ENCODE measurements at places on chromosomes 11 and 22.

DNA sequence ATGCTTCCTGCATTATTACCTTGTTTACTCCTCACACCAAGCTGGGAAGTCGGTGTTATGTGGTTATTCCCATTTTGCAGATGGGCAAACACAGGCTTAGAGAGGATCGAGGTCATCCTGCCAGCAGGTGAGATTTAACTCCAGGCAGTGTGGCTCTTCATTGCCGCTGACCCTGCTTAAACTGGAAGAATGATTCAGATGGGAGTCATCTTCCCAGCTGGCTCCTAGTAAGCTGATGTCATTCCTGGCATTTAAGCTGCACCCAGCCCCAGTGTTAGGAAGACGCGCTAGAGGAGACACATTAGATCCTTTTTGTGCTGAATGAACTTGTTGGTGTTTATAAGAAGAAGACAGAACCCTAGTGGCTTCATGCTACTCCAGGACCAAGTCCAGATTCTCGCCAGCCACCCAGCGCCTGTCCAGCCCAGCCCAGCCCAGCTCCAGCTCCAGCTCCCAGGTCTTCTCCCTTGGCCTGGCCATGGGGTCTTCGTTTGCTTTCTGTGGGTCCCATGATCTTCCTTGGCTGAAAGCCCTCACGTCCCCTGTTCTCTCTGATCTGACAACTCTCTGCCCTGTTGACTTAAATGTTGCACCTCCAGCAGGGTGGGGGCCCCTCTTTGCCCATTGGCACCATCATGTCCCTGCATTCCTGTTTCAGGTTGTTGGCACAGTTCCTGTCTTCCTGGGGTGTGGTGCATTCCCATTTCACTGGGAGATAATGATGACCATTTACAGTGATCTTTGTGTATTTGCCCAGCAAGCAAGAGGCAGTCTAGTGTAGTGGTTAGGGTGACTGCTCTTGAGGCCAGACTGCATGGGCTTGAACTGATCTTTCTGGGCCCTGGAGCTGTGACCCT is 13.6 kb downstream of the PARVB start:
- DNase-seq = no peak

- peak; percentile 74 for DNase-seq
These were observed 3.8 kb downstream of the SMTN start for GRCh38 chr22:31084811-31085492.

DNA sequence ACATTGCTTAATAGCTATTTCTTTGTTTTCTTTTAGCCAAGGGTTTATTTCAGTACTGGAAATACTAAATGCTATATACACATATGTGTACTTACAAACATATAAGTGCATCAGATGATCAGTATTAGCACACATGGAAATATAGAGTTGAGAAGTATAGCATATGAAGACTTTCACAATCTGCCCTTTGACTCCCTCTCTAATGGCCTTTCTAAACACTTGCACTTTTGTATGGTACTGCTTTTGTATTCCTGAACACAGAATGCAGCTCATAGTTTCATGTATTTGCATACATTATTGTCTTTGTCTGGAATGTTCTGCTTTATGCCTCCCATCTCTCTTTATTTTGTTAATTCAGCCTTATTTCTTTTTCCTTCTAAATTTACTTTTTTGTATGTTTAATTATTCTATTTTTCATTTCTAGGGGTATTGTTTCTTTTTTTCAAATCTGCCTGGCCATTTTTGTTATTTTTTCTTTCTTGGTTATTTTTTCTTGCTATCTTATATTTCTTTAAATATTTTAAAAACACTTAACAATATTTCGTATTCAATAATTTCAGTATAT is 28.8 kb downstream of the ACER3 start:
- no peak for DNase-seq

DNA sequence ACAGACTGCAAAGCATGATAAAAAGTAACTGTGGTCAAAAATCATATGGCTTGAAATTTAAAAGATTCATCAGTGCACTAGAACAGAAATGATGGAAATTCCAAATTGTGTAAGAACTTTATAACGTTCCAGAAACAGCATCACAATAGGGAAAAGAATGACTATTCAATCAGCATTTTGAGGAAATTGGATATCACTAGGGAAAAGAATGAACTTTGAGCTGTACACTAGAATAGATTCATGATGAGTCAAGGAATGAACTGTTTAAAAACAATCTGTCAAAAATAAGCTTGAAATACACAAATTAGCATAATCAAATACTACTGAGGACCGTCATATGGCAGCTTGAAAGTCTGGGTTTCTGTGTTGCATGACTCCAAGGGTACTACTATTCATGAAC is 20.5 kb upstream of the HEPHL1 start:
- DNase-seq = no peak

GRCh38 chr11:30586251-30587144 is at the start of gene MPPED2:
TSS of gene MPPED2 (minus strand) at chr11:30586353. CDS start at chr11:30580373, 5,980 bp downstream.
- peak; percentile 62 for DNase-seq

- DNase-seq = no peak
These were observed 3.6 kb downstream of the IZUMO1R start for GRCh38 chr11:94308024-94308423.

DNA sequence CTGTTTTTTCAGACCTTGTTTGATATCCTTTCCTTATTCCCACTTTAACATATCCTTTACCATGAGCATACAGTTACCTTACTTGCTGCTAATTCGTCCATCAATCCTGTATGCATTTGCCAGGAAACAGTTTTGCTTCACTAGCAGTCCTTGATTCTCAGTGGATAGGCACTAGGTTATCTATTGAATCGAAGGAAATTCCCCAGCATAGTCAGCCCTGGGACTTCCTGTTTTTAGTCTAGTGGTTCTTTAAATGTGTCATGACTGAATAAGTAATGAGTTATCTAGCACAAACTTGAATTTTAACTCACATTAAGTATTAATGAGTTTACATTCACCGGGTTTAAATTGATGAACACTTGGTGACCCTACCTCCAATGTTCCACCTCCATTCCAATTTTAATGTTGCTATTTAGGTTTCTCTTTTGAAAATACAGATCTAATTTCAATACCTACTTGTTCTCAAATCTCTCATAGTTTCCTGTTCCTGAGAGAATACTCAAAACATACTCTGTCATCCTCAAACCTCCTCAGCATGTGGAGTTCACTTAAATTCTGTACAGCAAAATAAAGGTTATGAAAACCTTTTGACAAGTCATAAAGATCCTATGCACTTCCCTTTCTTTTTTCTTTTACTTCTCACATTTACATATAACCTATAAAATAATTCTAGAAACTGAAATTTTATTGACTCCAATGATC is 1375.1 kb upstream of the TENM4 start:
- no peak for DNase-seq

DNA sequence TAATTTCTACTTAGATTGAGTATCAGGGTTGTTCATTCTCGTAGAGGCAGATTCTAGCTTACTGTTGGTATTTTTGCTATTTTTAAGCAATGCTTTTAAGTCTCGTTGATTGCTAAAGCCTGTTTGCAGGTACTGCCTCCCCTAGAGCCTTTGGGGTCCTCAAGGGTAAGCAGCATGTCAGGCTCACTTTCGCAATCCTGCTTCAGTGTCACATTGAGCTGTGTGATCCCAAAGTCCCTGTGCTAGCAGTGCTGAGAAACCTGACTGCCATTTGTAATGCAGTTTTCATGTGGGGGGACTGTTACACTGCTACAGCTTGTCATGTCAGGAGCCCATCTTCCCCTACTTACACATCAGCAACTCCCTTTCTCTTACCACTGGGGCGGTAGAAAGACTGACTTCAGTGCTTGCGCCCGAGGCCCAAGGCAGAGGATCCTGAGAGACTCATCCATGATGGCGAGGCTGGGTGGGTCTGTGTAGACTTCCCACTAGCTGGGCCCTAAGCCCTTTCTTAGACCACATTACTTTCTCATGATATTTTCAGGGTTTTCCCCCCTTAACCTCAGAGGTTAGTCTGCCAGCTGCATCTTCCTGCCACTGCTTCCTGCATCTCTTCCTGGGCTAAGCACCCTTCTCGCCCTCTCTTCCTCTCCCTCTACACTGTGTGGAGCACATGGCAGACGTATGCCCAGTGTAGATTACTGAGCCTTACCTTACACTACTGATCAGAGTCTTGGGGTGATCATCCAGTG is 40.8 kb upstream of the ST14 start:
- DNase-seq = no peak

DNA sequence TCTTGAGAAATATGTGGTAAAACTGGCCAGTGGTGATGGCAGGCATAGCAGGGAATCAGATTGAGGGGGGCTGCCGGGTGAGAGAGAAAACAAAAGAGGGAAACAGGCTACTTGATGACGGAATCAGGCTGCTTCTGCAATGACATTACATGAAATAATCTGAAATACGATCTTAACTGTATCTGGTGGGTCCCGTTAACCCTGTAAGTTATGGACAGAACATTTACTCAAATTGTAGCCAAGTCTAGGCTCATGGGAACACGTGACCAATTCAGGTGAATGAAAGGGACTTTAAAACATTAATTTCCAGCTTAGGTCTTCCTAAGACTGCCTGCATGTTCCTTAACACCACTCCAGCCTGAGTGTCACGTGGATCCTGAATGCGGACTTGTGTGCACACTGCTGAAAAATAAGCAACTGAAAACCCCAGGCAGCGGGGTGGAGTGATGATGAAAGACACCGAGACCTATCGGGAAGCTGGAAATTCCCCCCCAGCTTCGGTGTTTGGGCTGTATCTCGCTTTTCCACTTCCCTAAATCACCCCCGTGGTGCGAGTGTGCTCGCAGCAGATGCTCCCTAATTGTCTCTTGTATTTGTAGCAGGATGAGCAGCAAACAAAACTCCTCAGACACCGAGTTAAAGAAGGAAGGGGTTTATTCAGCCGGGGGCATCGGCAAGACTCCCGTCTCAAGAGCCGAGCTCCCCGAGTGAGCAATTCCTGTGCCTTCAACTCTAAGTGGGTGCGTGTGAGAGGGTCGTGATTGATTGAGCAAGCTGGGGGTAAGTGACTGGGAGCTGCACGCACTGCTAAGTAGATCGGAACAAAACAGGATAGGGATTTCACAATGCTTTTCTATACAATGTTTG is 145.0 kb upstream of the GRK3 start:
- no peak for DNase-seq

DNA sequence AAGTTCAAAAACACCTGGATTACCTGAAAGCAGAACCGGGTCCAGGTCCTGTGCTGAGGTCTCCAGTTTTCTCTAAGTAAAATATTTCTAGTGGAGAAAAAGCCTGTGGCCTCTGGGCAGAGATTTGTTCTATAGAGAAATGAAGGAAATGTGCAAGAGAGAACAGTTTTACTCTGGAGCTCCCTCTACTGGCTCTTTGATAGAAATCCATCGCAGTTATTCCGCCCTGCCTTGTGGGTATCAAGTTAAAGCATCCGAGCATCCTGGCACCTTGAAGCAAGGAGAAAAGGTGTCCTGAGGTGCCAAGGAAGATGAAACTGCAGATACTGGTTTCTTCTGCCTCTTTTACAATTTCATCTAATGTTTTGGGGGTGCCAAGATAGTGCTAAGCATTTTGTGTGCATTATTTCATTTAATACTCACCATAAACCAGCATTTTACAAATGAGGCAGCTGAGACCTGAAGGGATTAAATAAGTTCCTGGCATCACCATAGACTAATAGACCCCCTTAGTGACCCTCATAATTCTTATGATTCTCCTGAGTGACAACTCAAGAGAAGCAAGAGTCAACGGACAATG is 113.1 kb upstream of the HSD17B12 start:
- no peak for DNase-seq

DNA sequence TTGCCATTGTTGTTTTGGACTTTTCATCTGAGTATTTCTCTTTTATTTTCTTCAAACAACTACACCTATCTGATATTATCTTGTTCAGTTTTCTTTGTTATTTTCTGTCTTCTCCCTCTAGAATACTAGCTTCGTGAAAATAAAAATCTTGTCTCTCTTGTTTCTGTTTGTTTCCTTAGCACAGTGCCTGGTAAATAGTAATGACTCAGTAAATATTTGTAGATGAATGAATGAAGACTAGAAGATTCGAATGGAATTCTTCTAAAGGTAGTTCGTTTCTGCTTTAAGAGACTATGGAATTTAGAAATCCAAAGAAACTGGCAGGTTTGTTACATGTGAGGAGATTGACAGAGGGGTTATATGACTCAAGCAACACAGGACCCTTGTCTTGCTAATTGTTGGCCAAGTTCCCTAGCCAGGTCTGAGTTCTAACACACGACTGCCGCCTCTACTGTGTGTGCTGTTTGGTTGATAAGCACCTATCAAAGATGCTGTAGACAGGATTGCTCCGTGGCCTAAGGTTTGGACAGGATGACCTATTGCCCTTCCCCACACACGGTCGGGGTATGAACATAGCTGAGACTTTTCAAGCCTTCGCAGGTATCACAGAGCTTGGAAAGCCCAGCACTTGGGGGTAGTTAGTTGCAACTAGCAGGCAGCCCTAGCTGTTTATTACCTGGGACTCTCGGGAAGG is 831 bp upstream of the TMEM135 start:
- no peak for DNase-seq

Data from nucleus accumbens (tissue), 56 donors.